ENCODE measurements at places on chromosomes 4 and X.

- no peak for DNase-seq
These were observed 51.8 kb downstream of the TASL start for GRCh38 chrX:30525732-30526131.

DNA sequence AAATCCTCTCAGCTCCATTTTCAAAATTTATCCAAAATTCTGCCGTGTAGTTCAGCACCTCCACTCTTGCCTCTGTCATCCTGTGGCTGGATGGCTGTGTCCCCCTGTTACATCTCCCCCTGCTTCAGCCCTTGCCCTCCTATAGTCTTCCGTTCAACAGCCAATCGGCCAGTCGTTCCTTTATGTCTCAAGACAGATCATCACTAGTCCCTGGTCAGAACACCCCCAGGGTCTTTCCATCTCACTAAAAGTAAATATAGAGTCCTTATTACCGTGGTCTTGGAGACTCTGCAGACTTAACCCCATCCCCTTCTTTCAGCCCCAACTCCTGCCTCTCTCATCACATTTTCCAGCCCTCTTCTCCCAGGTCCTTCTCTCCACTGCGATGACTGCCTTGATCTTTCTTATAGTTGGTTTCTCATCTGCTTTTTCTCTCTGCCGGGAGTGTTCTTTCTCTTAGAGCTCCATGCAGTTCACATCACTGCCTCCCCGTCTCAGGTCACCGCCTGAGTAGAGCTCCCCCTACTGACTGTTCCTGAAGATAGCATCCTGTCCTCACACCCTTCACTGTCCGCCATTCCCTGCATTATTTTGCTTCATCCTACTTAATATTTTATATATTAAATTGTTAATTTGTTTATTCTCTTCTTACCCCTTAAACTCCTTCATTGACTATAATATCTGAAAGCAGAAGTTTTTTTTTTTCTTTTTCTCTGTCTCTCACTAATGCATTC is 736.9 kb upstream of the MAGEB2 start:
- DNase-seq, result no peak

GRCh38 chrX:34300871-34301270 is 168.8 kb upstream of the FAM47A start:
- no peak for DNase-seq

GRCh38 chrX:13658602-13659001 is 5.7 kb downstream of the TCEANC start:
- DNase-seq, result no peak

- DNase-seq, result no peak
These were observed 669 bp downstream of the TMEM150C start for GRCh38 chr4:82560853-82561785.

- DNase-seq, result no peak
These were observed 1.4 kb downstream of the ENOPH1 start for GRCh38 chr4:82431831-82432230.

- DNase-seq, result no peak
These were observed 227.4 kb upstream of the BCOR start for GRCh38 chrX:40325161-40325560.

GRCh38 chr4:77052352-77052751 is 23.4 kb downstream of the CCNI start:
- peak; percentile 44 for DNase-seq

DNA sequence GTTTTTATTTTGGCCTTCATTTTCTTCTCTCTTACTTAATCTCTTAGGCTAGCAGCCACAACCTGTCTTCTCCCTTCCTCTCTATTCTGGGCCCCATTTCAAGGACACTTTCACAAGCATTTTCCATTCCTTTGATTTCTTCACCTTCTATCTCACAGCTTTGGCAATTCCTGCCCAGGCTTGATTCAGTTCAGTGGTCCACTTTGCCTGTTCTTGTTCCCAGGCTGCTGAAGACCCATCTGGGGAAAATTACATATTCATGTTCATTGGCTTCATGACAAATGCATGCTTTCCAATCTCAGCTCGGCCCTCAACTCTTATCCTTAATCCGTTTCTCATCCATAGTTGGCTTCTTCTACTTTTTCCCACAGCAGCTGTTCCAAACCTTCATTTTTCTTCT is 38.7 kb upstream of the LPAR4 start:
- DNase-seq, result no peak

DNA sequence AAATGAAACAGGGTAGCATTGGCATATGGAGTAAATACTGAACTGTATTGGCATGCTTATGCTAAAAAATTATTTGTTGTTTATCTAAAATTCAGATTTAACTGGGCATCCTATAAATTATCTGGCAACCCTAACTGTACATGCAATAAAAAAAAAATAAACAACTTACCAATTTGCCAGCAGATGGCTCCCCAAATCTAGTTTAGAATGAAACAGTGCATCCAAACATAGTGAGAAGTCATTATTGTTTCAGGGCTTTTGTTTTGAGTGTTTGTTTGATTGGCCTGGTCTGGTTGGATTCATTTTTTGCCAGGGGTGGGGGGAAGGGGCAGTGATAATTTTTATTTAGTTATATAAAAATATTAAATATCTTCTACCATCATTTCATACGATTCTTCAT is 12.8 kb upstream of the NSUN7 start:
- no peak for DNase-seq

GRCh38 chr4:169037506-169037905 is 27.5 kb upstream of the CBR4 start:
- DNase-seq, result no peak
